ENCODE measurements at places on chromosomes 2 and 18.

- DNase-seq: no peak
These were observed 150.1 kb downstream of the ANTXR1 start for GRCh38 chr2:69163109-69163508.

GRCh38 chr18:62610351-62610700 lies 87.5 kb downstream of the ZCCHC2 start:
- DNase-seq: no peak

DNA sequence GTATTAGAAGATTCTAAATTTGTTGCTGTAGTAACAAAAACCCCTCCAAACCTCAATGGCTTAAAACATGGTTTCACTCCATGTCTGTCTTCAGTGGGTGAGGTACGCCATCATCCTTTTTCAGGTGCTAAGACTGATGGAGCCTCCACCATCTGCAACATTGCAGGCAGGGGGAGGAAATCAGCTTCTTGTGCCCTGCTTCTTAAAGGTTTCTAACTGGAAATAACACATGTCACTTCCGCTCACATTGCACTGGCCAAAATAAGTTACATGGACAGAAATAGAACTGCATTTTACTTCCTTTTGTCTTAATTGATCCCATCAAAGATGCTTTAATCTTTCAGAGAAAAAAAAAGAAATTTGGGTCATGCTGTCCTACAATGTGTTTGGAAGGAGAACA lies 94.1 kb downstream of the GALNT3 start:
- no peak for DNase-seq

DNA sequence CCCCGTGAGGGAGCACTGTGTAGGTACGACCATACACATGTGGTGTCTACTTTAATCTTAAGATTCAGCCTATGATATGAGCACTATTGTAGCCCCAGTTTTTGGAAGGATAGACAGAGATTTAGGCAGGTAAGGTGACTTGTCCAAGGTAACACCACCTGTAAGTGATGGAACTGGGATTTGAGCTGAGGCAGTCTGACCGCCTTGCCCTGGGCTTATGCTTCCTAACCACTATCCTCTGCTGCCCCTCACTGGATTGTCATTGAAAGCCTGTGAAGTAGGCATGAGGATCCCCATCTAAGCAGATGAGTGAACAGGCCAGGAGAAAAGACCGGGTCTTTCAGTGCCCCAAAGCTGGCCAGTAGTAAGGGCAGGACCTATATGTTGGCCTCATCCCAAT lies 343.8 kb downstream of the CYRIA start:
- DNase-seq: no peak

- no peak for DNase-seq
These were observed 194.1 kb downstream of the PTPRM start for GRCh38 chr18:7760967-7761948.

DNA sequence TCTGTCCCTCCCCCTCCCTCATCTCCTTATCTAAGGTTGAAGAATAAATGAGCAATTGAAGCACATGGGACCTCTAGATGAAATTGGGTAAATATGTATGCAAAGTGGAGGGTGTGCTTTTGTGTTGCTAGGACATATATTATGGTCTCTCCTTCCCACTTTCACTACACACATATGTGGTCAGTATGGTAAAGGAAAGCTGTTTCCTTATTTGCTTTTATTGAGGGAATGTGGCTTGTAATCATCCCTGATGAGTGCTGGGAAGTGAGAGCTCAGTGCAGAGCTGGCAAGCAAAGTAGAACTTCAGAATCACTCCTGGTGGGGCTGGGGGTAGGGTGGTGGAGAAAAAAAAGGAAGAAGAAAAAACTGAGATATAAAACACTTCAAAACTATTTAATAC lies 189.9 kb upstream of the ATP5MC3 start:
- DNase-seq: no peak

DNA sequence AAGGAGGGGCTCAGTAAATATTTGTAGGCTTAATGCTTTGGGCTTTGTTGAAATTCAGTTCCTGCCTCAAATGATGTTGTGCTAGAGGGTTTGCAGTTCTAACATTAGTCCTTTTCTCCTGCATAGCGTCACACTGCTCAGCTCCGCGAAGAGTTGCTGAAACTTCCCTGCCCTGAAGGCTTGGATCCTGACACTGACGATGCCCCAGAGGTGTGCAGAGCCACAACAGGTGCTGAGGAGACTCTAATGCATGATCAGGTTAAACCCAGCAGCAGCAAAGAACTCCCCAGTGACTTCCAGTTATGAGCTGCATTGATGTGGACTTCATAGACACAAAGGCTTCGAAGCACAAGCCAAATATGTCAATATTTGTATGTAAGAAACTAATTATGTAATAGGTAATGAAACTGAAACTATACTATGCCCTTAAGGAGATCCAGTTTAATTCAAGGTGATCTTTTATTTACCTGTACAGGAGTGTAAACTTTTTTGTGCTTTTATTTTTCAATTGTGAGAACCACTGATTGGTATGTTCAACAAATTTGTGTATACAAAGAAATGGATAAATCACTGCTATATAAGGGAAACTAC lies 10.2 kb upstream of the TTC27 start:
- no peak for DNase-seq

Measured in NCI-H1694 treated with DMSO at 0.1 percent for 48 hours (cell line).